ENCODE measurements at places on chromosomes 1 and 21.

DNA sequence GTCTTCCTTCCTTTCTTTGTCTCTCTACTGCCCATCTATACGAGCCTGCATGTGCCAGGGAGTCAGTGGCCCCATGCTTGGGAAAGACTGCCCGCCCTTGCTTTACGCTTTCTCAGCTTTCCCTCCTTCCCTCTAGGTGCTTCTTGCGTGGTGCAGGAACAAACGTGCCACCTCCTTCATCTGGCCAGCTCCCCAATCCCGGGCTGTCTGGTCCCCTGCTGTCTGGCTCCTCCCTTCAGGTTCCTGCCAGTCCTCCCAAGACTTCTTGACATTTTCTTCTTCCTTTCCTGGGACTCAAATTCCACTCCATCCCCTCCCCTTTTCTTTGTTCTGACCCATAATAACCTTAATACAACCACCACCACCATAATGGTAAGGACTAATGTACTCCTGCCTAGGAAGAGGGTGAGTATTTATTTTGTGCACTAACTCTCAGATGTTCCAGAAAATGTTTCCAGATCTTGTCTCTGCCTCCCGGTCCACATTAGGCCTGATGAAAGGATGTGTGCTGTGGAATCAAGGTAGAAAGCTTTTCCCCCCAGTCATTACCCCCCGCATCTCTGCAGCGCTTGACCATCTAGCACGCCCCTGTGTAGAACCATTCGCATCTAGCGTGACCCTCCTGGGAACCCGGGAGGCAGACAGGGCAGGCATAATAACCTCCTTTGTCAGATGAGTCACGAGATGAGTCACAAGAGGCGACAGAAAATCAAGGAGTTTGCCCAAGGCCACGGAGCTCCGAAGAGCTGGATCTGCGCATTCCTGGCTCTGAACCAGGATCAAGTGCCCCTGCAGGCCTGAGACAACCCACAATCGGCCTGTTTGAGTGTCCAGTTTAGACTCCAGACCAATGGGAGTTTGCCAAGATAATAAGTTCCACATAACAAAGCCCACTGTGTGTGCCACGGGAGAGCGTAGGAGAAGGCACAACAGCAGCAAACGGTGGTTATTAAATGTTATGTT is 60.1 kb upstream of the NEK2 start:
- no peak for DNase-seq

- DNase-seq: no peak
Measured at GRCh38 chr1:33131191-33131590, 50.2 kb downstream of the AZIN2 start.

- DNase-seq: no peak
Measured at GRCh38 chr1:220527908-220528678, at the start of gene MARK1. Gene MARK1 (plus strand): TSS chr1:220528136. CDS start chr1:220528823, 687 bp downstream.

GRCh38 chr1:6519935-6520671 is 28.6 kb upstream of the PLEKHG5 start:
- no peak for DNase-seq

- no peak for DNase-seq
Measured at GRCh38 chr1:183331091-183331742, 87.0 kb downstream of the NMNAT2 start.

- DNase-seq: no peak
Measured at GRCh38 chr1:226625326-226625725, 76.8 kb downstream of the STUM start.

DNA sequence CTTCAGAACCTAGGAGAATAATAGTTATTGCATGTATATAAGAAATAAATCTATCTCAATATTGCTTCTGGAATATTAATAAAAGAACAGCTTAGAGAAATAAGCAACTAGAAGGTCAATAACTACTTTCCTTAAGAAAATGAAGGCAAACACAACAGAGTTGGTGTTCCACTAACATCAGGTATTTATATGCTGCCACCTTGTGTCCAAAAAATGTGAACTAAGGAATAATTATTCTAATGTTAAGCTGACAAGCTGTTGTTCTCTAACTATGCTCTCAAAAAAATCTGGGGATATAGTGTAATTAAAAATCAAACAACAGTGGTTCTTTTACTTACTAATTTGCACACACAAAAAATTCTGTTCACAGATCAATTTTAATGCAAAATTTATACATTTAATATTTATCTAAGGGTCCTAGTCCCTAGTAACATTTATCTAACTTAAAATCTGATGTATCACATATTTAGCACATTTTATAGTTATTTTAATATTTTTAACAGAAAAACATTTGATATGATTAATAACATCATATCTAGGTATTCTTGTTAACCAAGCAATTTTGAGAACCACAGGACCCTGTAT is 39.6 kb downstream of the UCHL5 start:
- DNase-seq: no peak

DNA sequence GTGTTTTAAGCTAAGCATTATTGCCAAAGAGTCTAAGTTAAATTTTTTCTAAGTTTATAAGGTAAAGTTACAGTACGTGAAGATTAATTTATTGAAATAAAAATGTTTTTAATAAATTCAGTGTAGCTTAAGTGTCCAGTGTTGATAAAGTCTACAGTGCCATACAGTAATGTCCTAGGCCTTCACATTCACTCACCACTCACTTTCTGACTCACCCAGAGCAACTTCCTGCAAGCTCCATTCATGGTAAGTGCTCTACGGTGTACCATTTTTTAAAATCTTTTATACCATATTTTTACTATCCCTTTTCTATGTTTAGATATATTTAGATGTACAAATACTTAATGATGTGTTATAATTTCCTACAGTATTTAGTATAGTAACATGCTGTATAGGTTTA is 173.2 kb downstream of the CACNA1E start:
- no peak for DNase-seq
